ENCODE measurements at places on chromosomes 7 and 10.

- DNase-seq = peak; percentile 30
Measured at GRCh38 chr10:70722820-70723424, 50.6 kb downstream of the ADAMTS14 start.

DNA sequence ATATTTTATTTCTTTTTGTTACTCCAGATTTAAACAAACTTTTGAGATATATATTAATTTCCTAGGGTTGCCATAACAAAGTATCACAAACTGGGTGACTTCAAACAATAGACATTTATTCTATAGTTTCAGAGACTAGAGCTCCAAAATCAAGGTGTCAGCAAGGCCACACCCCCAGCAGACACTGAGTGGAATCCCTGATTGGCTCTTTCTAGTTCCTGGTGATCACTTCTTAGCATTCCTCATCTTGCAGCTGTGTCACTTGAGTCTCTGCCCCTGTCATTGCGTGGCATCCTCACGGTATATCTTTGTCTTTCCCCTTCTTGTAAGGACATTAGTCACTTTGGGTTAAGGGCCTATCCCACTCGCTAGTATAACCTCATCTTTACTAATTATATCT lies 7.6 kb upstream of the SLC26A3 start:
- DNase-seq = no peak

DNA sequence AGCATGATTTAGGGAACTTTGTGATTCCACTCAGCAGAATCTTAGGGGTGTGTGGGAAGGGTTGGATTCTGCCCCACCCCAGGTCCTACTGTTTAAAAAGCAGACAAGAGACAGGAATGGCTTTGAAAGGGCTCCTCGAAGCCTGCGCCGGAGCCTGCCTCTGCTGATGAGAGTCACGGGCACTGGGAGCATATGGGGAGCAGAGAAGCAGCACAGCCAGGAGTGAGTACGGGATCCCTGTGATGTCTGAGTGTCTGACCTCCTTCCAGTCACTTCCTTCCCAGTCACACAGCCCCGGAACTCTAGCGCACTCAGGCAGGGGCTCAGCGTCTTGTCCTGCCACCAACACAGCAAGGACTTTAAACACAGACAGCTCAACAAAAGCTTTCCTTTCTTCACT lies 514.9 kb upstream of the DPP6 start:
- no peak for DNase-seq

DNA sequence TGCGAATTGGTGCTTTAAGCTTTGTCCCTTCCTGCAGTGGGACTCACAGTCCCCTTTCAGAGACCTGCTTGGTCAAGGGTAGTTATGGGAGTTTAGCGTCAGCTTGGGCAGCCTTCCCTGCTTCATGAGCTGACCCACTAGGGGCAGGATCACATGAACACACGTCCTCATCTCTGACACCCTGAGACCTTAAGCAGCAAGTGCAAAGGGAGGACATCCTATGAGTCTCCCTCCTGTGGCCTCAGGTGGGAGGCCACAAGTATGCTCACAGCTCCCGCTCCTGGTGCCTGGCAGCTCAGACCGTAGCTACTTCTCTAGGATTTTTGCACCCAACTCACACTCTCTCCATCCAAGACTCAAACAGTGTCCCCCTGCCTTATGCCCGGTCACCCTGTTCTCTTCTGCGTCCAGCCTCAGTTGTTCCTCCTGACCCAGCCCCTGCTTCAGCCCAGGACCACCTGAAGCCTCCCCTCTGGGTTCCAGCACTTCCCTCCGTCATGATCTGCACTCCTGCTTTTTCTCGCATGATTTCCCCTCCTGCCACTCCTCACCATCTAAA lies 136.6 kb upstream of the FAM20C start:
- DNase-seq = no peak

Data from HT1080 (cell line).